ENCODE measurements at places on chromosomes 13 and 19.

DNA sequence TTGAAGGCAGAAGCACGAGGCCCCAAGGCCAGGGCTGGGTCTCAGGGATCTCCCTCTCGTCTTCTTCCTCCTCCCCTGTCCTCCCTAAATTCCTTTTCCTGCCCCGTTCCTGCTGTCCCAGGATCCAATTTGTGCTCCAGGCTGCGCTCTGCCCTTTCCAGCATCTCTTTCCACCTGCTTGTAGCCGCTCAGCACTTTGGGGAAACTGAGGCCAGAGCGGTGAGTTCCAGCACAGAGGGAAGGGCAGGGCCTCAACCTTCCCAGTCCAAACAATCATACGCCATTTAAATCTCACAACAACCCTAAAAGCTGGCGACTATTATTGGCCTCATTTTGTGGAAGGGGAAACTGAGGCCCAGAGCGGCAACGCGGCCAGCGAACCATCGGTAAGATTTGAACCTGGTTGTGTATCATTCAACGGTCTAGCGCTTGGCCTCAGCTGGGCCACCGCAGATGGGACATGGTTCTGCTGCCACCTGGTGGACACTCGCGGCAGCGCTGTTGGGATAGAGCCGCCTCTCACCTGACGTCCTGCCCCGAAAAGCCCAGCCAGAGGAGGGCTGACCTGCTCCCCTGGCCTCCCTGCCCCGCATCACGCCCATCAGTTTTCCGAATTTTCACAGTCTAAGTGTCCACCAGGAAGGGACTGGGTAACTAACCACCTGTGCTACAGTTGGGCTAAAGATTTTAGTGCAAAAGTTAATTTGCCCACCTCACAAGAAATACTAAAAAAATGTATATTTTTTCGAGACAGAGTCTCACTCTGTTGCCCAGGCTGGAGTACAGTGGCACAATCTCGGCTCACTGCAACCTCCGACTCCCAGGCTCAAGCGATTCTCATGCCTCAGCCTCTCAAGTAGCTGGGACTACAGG is 4.2 kb upstream of the RPL18A start:
- peak; percentile 95 for DNase-seq

GRCh38 chr19:42066075-42066754 is 3.8 kb downstream of the GRIK5 start:
- DNase-seq: no peak

- DNase-seq: no peak
Measured at GRCh38 chr13:112434937-112435523, 58.9 kb downstream of the SPACA7 start.

DNA sequence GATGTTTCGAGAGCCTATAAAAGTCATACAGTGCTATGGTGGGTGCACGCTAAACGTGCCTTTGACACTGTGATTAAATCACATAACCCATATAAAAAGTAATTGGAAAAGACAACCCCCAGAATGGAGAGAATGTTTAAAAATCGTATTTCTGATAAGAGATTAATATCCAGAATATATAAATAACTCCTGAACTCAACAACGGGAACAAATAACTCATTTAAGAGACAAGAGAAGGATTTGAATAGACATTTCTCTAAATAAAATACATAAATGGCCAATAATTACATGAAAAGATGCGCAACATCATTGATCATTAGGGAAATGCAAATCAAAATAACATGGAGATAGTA is 37.0 kb upstream of the IGFL4 start:
- DNase-seq: no peak

GRCh38 chr13:106246666-106247188 is 288.7 kb downstream of the EFNB2 start:
- no peak for DNase-seq

- DNase-seq: no peak
Measured at GRCh38 chr13:52399708-52400107, 6.3 kb downstream of the THSD1 start.

Data from osteocyte (in vitro differentiated cells).